ENCODE measurements at places on chromosomes 6 and 20.
A peak's percentile ranks its signal among the peaks of the same experiment; 100 is the strongest.

DNA sequence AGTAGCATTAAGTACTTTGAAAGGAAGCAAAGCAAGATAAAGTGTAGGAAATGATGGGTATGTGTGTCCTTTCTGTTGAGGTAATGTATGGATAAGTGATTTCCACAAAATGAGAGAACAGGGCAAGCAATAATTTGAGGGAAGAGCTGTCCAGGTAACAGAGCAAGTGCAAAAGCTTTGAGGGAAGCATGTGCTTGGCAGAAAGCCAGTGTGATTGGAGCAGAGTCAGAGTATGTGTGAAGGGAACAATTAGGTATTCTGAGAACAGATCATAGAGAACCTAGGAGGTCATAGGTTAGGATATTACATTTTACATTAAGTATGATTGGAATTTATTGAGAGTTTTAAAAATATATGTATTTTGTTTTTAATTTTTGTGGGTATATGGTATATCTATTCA, 30.2 kb upstream of the MAN1A1 start:
- DNase-seq: peak; percentile 3

- DNase-seq: no peak
These were observed 118.6 kb downstream of the MAP3K4 start for GRCh38 chr6:161110028-161110779.

- DNase-seq: no peak
These were observed 152.9 kb downstream of the CDH4 start for GRCh38 chr20:61405007-61405406.

GRCh38 chr6:46293641-46294316, 123.0 kb upstream of the ENPP5 start:
- DNase-seq: no peak

GRCh38 chr6:110795271-110795670, 20.0 kb downstream of the CDK19 start:
- no peak for DNase-seq

- DNase-seq: no peak
These were observed 7.1 kb upstream of the SLC22A7 start for GRCh38 chr6:43290905-43291355.

- DNase-seq: no peak
These were observed 109.9 kb downstream of the GFRAL start for GRCh38 chr6:55437141-55437540.

DNA sequence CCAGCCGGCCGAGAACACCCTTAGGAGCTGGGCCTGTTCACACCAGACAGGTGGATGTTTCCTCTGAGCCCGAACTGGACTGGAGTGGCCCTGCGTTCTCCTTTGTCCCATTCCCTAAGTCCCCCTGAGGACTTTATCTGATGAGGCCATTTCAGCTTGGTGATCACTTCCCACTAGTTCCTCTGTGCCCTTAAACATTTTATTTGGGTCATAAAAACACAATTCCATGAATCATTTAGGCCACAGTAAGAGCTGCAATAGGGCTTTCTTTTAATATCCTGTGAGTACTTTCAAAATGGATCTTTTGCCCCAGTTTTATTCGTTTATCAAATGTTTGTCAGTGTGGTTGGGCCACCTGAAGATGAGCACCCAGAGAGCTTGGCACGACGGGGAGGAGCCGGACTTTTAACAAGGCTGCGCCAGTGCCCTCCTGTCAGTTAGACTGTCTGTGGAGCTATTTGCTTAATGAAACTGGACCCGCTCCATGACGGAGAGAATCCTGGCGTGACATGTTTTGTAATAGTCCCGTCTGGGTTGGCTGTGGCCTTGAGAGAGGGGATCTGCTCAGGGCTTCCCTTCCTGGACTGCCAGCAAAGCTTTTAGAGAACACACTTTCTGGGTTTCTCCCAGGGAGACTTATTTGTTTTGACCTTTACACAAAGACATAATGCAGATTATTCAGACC, 53.5 kb downstream of the ZDHHC14 start:
- peak; percentile 47 for DNase-seq

DNA sequence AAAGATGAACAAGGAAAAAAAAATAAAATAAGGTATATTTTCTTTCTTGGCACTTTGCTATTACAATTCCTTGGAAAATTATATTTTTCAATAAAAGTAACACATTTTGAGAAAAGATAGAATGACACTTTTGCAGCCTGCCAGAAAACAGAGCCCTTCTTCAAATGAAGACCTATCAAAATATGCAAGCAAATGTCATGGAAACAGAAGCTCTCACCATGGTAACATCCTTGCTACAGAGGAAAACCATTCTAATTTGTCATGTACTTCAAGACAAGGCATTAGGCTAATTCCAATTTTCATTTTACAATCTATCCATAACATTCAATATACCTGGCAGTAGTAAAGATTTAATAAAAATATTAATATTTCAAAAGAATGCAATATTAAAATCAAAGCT, 177.9 kb downstream of the RNGTT start:
- DNase-seq: no peak

GRCh38 chr6:11748591-11749210, 29.9 kb downstream of the ADTRP start:
- DNase-seq: no peak

DNA sequence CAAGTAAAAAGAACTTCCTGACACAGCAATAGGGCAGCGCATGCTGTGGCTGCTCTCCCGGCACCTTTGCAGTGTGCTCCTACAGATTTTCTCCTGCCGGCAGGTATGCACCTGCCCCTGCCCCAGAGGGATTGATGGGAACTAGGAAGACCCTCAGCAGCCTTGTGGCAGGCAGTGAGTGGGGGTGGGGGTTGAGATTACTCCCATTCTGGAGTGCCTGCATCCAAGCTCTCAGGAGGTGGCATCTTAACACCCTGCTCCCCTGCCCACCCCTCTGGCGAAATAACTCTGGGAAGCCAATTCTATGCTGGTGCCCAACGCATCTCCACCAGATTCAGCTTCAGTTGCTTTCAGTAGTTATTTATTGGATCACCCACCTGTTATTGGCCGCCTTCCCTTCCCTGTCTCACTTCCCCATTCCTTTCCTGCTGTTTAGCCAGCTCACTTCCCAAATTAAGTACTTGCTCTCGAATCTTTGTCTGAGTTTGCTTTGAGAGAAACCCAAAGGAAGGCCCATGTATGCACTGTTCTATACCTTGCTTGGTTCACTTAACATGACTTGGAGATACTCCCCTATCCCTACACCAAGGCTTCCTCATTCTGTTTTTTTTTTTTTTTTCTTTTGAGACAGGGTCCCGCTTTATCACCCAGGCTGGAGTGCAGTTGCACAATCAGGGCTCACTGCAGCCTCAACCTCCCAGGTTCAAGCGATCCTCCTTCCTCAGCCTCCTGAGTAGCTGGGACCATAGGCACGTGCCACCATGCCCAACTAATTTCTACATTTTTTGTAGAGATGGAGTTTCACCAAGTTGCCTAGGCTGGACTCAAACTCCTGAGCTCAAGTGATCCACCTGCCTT, 29.3 kb upstream of the SLC23A2 start:
- DNase-seq: no peak

DNA sequence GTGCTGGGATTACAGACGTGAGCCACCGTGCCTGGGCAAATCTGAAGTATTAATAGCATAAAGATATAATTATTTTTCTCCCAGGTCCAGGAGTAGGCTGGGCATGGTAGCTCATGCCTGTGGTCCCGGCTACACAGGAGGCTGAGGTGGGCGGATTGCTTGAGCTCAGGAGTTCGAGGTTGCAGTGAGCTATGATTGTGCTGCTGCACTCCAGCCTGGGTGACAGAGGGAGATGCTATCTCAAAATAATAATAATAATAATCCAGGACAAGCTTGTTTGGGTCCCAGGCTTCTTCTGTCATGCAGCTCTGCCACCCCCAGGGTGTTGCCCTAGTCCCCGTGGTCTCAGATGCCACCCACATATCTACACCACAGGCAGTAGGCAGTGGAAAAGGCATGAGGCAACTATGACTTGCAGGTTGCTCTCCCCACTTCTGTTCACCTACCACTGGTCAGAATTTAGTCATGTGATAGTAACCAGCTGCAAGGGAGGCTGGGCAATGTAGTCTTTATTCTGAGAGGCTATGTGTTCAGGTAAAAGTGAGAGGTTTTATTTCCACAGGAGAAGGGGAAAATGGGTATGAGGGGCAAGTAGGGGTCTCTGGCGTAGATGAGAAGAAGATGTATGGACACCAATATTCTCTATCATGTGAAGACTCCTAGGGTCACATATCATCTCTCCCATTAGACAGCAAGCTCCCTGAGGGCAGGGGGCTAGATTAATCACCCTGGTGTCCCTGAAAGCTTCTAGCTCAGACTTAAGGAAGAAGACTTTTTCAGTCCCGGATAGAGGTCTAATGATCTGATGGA, 25.7 kb downstream of the TCF15 start:
- no peak for DNase-seq

GRCh38 chr6:47416396-47417345, 60.9 kb upstream of the CD2AP start:
- DNase-seq: no peak

DNA sequence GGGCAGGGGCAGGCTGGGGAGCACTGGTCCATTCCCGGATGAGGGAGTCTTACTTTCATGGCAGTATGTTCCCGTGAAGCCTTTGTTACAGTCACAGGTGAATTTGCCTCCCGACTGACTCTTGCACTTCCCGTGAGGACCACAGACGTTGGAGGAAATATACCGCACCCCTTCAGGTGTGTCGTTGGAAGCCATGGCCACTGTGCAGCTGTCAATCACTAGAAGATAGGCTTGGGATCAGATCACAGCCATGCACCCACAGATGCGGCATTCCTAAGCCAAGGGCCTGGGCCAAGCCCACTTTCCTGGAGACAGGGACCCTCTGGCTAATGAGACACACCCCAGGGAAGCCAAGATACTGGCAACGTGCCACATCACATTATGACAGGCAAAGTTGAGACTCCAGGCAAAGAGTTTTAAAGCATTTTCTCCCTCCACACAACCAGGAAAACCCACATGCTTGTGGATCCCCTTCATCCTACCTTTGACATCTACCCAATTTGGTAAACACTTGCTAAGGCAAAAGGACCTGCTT, 26.8 kb downstream of the JAG1 start:
- no peak for DNase-seq

DNA sequence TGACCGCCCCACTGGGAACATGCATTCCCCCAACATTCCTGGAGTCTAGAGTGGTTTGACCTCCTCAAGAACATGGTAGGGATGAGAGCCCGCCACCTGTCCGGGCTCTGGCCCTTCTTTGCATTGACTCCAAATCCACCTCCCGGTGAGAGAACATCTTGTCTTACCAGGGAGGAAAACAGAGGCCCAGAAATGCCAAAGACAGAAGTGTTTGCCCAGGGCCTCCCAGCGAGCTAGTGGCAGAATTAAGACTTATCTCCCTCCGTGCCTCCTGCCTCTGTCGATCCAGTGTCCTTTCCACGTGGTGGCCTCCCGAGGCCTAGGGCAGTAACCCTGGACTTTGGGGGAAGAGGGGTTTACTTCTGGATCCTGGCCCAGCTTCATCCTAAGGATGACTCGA, 134.8 kb downstream of the JPH2 start:
- DNase-seq: no peak

DNA sequence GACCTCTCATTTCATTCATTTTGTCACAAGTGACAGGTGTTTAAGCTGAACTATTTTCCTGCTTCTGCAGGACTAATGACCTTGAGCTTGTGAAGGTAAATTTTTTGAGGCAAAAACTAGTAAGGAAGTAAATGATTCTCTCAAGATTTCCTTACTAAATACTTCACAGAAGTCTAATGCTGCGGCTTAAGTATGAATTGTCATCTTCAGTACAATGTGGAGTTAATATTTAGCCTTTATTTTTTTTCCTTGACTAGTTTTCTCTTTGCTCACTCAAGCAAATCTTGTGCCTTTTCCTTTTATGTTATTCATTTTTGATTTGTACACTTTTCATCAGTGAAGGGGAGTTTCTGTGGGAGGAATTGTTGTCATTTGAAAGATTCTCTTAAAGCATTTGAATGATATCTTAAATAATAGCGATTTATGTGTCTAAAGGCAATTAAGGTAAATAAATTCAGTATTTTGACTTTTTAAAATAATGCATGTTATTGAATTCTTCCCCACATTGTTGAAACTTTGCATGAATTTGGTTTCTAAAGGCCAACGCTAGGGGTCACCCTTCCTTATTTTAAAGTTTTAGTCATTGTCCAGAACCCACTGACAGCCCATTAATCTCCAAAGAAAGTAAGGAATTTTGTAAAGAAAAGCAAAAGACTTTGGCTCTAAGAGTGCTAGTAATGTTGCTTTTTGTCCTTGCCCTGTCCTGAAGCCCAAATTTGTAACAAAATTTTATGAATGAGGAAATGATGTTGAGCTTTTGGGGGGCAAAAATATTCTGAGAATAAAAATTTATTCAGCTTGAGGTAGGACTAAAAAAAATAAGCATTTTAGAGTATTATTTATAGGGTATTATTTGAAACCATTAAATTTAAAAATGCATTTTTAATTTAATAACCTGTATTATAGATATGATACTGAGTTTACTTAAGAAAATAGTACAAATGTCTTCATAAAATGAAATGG, 157.4 kb upstream of the LAMA2 start:
- DNase-seq: no peak

GRCh38 chr6:123742626-123743025, 61.0 kb upstream of the NKAIN2 start:
- DNase-seq: no peak

GRCh38 chr20:14700639-14700960, 363.2 kb upstream of the FLRT3 start:
- DNase-seq: no peak

- peak; percentile 31 for DNase-seq
These were observed 214.9 kb downstream of the LY86 start for GRCh38 chr6:6803180-6803977.

DNA sequence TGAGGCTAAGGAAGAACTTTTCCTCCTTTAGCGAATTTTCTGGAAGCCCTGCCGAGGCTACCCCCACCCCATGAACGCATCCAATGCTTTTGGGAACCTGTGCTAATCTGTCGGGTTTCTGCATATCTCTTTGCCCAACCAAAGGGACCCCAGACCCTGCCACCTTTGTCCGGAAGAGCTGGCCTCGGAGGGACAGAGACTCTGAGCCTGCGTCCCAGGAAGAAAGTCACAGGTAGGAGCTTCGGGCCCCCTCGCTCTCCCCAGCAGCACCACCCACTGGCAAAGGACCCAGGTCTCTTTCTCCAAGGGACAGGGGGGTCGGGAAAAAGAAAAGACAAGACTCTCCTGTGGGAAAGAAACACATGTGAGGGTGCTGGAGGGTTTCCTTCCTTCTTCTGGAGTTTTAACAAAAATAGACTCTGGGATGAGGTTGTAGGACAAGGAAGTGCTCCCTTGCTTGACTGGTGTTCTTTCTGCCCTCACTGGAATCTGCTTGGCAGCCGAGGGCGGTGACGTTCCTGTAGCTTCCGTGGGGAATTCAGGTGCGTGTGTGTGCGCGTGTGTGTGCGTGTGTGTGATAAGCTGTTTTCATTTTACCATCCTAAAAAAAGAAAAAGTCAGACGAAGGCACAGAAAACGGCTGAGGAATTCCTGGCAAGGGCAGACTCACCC, 16.3 kb upstream of the FOXC1 start:
- DNase-seq: no peak
